ENCODE measurements at places on chromosomes 4 and X. TPM values are rescaled to one million over a fixed set of nuclear protein-coding genes. Genes with fewer than 3 reads are reported as not detected.

HERC5 gene
- polyA plus RNA-seq, result not detected

MTMR1 gene
- polyA plus RNA-seq, result 6.8 TPM

KDM6A gene
- polyA plus RNA-seq, result 3.9 TPM

HS6ST2 gene
- polyA plus RNA-seq, result 53.7 TPM

MUC7 gene
- not detected for polyA plus RNA-seq

RBM46 gene
- not detected for polyA plus RNA-seq

RNF128 gene
- 9.4 TPM for polyA plus RNA-seq

H2BW2 gene
- polyA plus RNA-seq, result not detected
